CD4-positive, alpha-beta T cell treated with Interleukin-4 for 4 hours (primary cell): ENCODE measurements at places on chromosomes 16 and 17.

GRCh38 chr17:58755577-58756245 lies at the start of gene PPM1E:
TSS of gene PPM1E (plus strand) at chr17:58755854.
- DNase-seq, result peak; percentile 6

- DNase-seq, result peak; percentile 24
Measured at GRCh38 chr16:69112285-69113129, 7.1 kb downstream of the HAS3 start.

DNA sequence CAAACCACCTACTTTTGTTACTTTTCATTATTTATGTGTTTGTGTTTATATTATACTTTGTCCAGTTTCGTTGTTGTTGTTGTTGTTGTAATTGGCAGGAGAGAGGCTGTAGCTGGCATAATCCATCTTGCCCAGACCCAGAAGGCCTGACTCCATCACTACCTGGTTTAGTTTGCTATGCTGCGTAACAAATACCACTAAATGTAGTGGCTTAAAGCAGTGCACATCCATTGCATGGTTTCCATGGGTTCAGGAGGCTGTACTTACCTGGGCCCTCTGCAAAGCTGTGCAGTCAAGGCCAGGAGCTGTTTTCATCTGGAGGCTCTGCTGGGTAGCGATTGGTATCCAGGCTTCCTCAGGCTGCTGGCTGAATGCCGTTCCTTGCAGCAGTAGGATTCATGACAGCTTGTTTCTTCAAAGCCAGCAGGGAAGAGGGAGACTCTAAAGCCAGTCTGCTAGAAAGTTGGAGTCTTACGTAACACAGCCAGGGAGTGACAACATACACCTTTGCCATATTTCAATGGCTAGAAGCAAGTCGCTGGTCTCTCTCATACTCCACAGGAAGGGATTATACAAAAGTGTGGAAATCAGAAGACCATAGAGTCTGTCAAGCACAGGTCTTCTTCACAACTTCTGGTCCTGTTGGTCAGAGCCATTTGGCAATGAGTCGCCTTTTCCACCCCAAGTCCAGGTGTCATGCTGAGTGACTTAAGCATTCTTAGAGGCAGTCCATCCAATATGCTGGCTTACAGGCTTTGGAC lies 41.1 kb downstream of the TNRC6C start:
- DNase-seq, result no peak

DNA sequence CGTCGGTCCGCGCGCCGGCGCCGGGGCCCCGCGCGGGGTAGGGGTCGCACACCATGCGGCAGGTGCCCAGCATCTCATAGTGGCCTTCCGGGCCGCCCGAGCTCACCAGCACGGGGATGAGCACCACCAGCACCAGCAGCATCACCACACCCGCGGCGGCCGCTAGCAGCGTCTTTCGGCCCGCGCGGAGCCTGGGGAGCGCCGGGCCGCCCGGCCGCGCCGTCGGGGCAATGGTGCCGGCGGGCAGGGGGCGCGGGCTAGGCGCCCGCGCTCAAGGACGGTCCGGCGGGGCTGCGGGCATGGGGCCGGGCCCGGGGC lies 237 bp downstream of the C1QL1 start:
- DNase-seq, result no peak

DNA sequence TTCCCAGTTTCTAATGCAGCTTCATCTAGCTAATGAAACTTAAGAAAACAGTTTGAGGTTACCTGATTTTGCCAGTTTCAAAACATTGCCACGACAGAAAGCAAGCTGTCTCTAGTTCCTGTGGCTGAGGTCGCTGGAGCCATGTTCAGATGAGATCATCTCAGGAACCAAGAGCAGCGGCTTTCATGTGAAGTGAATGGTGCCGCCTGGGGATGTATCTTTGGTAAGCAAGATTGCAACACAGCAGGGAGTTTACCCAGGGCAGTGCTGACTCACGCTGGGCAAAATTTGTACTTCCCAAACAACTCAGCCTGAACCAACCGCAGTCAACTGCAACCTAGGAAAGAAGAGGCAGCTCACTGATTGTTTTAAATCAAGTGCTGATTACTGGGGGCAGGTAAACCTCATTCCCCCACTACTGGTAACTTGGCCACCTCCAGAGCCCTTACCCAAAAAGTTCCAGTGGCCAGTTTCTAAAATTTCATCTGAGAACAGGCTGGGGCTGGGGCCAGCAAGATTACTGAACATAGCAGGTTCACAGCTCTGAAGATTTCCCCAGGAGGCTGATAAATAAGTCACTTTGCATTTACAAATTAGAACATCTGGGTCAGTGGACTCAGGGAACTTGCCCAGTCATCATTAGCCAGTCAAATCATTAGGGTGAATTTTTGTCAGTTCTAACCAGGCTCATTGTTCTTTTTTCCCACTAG lies at the start of gene RFFL:
TSS of gene RFFL (minus strand) at position 194 of the 710 bp plus-strand sequence. CDS start 37,154 bp downstream, outside the sequence.
- peak; percentile 97 for DNase-seq

GRCh38 chr17:5472511-5472910 lies 3.7 kb upstream of the DHX33 start:
- no peak for DNase-seq

DNA sequence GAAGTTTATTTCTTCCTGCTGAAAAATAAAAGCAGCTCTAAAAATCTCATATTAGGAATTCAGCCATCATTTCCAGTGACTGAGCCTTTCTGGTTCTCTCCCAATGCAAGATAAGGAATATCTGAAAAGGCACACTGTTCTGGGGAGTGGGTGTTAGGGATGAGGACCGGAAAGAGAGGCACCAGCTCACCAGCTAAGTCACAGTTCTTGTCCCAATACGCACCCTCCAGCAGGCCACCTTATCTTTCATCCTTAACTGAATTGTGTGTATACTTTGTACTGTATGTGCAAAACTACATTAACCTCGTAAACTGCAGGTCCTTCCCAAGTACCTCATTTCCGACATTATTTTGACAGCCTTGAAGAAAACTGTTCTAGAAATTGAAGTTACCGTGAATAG lies 11.0 kb downstream of the AMFR start:
- no peak for DNase-seq

DNA sequence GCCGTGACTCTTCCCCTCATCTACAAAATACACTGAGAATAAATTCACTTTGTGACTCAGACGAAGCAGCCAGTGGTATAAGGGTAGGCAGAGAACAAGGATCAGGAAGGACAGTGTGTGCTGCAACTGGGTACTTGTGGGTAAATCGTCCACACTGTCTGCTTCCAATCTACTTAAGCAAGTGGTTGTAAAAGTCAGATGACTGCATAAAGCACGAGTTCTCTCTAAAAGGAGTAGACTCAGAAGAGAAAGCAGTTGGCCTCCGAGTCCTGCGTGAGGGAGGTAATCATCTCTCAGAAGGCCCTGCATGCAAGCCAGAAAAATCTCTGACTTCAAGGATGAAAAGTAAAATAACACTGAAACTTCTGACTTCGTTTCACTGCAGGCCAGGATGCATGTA lies 43.1 kb downstream of the ANKFY1 start:
- DNase-seq, result no peak

GRCh38 chr16:86457501-86458148 lies 52.7 kb upstream of the FOXF1 start:
- DNase-seq, result no peak

- DNase-seq, result no peak
Measured at GRCh38 chr16:56190048-56190676, 1.1 kb upstream of the GNAO1 start.

DNA sequence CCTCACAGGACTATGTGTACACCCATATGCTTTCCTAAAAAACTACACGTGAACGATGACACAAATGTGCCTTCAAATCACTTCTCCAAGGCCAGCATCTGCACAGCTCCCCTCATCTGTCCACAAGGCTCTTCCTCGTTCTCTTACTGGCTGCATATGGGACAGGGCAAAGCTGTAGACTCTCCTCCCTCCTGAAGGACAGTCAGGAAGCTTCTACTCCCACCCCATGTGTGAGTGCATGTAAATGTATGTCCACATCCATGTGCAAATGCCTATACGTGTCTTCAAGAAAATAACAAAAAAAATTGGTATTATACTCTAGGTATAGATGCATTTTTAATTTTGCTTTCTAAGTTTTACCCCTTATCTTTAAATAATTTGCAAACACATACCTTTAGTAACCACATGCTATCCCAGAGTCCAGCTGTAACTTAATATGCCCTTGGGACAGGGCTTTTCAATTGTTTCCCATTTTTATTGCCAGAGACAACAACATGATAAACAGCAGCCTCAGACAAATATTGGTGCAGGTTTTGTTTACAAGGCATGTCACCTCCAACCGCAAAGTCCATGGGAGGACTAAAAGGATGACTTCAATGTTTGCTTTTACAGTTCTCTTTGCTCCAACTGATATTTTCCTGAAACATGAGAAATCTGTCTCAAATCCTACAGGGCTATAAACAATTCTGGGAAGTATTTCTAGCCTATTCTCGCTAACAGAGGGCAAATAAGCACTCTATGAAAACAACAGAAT lies 31.6 kb upstream of the FAAP100 start:
- no peak for DNase-seq

DNA sequence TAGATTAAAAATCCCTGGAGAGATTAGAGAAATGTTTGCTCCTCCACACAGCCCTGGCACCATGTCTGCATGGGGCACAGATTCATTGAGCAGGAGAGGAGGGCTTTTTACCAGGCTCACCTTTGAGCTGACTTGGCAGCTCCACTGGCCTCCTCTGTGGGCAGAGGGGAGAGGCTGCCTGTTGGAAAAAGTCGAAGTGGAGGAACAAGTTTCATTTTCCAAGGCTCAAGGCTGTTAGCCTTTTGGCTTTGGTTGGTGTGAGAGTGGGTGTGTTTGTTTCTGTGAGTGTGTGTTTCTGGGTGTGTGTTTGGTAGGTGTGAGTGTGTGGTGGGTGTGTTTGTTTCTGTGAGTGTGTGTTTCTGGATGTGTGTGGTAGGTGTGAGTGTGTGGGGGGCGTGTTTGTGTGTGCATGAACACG lies 5.6 kb downstream of the TMEM238L start:
- no peak for DNase-seq

DNA sequence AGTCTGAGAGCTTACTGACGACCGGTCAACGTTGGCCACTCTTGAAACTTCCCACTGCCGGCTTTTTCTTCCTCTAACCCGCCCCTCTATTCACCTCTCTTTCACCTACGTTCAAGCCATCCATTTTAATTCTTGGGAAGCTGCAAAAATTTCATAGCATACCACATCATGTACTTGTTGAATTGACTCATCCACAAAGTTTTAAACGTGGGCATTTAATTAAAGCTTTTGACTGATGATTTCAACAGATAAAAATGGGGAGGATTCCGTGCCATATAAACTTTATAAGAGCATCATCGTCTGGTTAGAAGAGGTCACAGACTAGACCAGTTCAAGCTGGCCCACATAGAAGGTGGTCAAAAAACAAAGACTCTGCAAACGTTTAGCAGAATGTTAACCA lies 22.5 kb downstream of the VPS53 start:
- DNase-seq, result no peak

- no peak for DNase-seq
Measured at GRCh38 chr17:80416260-80416939, 1.4 kb downstream of the ENDOV start.

DNA sequence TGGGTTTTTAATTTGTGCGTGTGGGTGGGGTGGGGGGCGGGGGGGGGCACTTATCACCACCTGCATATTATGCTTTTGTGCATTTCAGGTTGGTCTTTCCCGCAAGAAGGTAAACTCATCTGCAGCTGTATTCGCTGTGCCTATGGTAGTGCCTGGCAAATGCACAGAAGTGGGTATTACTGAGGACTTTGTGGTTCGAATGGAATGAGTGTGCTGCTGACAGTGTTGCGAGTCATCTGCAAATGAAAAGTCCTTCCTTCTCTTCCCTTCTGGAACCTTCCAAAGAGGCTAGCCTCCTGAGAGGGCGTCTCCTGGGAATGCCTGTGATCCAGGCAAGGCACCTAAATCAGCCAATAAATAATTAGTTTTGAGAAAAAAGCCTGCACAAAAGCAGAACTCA lies 532.9 kb downstream of the MAF start:
- DNase-seq, result no peak

GRCh38 chr16:86521236-86522197 lies 11.2 kb downstream of the FOXF1 start:
- no peak for DNase-seq

- DNase-seq, result no peak
Measured at GRCh38 chr16:74997042-74997491, 1.8 kb upstream of the ZNRF1 start.

DNA sequence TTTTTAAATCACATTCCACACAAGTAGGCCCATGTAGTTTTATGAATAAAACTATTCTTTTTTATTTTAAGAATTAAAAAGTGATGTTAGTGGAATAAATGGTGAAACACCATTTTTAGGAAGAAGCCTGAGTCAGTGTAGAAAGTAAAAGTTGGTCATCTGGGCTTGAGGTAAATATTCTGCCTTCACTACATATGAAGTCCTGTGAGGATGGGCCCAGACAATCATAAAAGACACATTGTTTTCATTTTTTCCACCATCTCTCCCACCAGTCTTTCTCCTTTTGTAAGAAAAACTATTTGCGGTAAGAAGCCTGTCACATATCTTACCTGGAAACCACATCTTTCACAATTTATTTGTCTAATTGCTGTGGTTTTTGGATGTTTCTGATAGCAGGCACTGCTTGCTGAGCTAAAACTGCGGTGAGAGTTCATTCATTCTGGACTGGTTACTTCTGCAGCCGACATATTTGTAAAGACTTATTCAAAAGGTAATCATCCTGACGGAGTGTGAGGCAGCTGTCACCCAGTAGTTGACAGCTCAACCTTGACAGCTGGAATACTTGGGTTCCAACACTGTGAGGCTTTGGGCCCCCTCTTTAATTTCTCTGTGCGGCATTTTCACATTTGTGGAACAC lies 10.6 kb upstream of the RFFL start:
- peak; percentile 44 for DNase-seq

DNA sequence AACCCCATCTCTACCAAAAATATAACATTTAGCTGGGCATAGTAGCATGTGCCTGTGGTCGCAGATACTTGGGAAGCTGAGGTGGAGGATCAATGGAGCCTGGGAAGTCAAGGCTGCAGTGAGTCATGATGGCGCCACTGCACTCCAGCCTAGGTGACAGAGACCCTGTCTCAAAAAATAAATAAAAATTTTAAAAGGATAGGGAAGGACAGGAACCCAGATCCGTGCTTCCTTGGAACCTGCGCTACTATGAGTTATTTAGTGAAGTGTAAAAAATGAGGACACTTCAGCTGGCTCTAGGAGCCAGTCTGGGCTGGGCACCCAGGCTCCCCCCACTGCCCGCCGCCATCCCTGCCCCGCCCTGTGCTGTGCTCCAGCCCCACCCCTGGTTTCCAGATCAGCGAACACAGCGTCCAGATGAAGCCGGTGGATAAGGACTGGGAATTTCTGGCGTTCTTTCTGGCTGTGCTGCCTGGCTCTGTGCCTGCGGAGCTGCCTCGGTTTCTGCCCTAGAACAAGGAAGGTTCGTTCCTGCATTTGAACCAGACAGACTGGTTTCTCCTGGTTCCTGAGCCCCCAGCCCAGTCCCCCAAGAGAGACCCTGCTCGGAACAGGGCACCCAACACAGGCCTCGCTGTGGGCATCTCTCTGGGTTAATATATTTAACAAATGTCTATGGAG lies 18.5 kb downstream of the PLLP start:
- DNase-seq, result no peak

GRCh38 chr16:27302126-27302525 lies 11.6 kb upstream of the IL4R start:
- DNase-seq, result no peak
